ENCODE measurements at places on chromosomes 12 and 14.

- ATAC-seq = no peak
Observed at GRCh38 chr12:32897687-32898573, 1.4 kb upstream of the PKP2 start.

- no peak for ATAC-seq
Observed at GRCh38 chr14:61756135-61756534, 6.1 kb upstream of the SNAPC1 start.

GRCh38 chr14:50955373-50956043 is 11.2 kb upstream of the PYGL start:
- ATAC-seq = peak; percentile 80

DNA sequence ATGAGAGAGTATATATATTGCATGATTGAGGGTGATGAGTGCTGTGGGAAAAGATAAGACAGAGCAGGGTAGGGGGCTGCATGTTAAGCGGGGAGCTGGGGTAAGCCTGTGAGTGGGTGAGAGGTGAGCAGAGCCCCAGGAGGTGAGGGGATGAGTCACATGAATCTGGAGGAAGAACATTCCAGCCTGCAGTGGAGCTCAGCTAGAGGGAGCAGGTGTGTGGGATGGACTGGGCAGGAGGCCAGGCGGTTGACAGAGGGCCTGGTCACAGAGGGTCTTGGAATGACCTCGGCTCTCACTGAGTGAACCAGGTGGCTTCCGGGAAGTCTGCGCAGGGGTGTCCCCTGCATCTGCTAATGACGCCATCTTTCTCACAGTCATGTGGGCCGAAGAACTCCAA is 44.4 kb downstream of the GIT2 start:
- no peak for ATAC-seq

DNA sequence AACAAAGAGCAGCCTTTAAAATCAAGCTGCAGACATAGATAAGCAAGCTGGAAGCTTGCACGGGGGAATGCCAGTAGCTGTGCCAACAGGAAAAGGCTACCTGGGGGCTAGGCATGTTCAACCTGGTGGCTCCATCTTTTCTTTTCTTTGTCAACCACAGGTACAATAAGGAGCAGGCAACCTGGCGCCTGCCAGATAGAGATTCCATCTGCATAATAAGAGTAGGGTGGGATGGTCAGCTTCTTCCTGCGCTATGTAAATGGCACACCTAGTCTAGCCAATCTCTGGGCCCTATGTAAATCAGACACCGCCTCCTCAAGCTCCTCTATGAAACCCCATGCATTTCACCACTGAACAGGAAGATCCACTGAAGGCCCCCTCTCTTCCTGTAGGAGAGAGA is 87.4 kb upstream of the PKP2 start:
- no peak for ATAC-seq

GRCh38 chr12:96015672-96016071 is 19.5 kb upstream of the HAL start:
- no peak for ATAC-seq

GRCh38 chr12:92365836-92366235 is 220.2 kb upstream of the BTG1 start:
- ATAC-seq = no peak

DNA sequence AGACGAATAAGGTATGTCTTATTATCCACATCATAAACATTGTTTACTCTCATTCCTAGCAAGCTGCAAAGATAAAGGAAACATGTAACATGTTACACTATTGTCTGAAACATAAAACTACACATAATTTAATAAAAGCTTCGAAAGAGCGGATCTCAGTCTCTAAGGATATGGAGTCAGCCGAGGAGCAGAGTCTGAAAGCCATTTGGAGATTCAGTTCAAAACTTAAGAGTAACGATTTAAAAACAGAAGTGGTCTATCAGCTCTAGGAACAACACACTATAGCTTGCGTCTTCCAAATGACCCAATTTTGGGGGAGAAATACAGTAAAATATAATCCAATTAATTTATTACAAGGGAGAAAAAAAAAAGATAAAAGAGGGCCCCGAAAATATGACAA is 775 bp downstream of the NEMF start:
- no peak for ATAC-seq
